ENCODE measurements at places on chromosomes 4 and X.

DNA sequence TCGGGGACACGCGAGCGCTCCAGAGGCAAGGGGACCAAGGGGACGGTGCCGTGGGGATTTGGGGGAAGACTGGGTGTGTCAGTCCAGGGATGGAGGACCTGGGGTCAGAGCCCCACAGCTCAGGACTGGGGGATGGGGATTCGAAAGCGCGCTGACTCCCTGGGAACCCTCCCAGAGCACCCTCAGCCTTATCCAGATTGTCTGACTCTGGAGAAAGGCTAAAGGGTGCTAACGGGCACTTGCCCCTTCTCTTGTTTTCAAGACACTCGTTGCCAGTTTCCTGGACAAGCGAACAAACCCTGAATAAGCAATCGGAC lies 1.1 kb downstream of the DOCK11 start:
- no peak for DNase-seq

GRCh38 chrX:20284444-20284843 lies 17.7 kb upstream of the RPS6KA3 start:
- DNase-seq, result no peak

- DNase-seq, result no peak
These were observed 48.8 kb downstream of the BMX start for GRCh38 chrX:15549189-15550012.

- no peak for DNase-seq
These were observed 74.8 kb upstream of the SLIT2 start for GRCh38 chr4:20176881-20177280.

Measured in skeletal muscle cell (primary cell).